ENCODE measurements at places on chromosomes 11 and 22. TPM values are rescaled to one million over a fixed set of nuclear protein-coding genes. Genes with fewer than 3 reads are reported as not detected.

The SLC22A25 gene
- not detected for polyA plus RNA-seq

- DNase-seq = no peak
These were observed 45.6 kb upstream of the POLD3 start for GRCh38 chr11:74546752-74547151.

- no peak for DNase-seq
These were observed 11.4 kb downstream of the PRSS23 start for GRCh38 chr11:86811637-86812321.

DNA sequence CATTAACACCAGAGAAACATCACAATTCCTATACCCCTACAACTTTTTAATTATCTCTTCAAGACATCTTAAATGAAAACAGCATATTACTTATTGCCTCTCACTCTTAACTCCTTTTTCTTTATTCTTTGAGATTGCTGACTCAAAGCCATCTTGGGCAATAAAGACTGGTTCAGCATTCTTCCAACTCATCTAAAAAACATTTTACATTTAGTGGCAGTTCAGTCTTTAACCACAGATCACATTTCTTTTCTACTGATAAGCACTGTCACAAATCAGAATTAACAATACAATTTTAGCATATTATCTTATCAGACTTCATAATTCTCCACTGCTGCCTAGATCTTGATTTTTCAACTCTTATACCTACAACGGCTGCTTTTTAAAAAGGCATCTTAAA lies 34.0 kb downstream of the SIK3 start:
- no peak for DNase-seq

GRCh38 chr11:77705195-77705875 lies 67.7 kb upstream of the CLNS1A start:
- no peak for DNase-seq

GRCh38 chr22:40493441-40493840 lies 123.0 kb downstream of the SGSM3 start:
- DNase-seq = no peak

DNA sequence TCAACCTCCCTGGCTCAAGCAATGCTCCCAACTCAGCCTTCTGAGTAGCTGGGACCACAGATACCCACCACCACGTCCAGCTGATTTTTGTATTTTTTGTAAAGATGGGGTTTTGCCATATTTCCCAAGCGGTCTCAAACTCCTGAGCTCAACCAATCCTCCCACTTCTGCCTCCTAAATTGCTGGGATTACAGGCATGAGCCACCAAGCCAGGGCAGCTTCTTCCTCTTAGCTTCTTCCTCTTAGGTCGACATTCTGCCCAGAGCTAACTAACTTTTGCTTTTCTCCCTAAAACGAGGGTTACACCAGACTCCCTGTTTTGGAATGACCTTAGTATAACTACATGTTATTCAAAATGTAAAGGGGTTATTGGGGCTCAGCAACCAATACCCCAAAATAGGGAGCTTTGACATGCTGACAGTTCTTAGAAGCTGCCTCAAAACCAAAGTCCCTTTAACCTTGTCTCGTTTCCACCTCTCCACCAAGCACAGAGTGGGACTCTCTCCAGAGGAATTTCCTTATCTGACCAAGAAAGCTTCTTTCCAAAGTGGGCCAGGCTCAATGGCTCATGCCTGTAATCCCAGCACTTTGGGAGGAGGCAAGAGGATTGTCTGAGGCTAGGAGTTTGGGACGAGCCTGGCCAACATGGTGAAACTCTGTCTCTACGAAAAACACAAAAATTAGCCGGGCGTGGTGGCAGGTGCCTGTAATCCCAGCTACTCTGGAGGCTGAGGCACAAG lies 7.0 kb downstream of the HPS5 start:
- DNase-seq = no peak

GRCh38 chr11:111909378-111909777 lies 2.2 kb downstream of the CRYAB start:
- DNase-seq = no peak

The SLC7A4 gene
- 4.1 TPM for polyA plus RNA-seq

- DNase-seq = no peak
These were observed 28.5 kb downstream of the MAFF start for GRCh38 chr22:38230108-38230825.

DNA sequence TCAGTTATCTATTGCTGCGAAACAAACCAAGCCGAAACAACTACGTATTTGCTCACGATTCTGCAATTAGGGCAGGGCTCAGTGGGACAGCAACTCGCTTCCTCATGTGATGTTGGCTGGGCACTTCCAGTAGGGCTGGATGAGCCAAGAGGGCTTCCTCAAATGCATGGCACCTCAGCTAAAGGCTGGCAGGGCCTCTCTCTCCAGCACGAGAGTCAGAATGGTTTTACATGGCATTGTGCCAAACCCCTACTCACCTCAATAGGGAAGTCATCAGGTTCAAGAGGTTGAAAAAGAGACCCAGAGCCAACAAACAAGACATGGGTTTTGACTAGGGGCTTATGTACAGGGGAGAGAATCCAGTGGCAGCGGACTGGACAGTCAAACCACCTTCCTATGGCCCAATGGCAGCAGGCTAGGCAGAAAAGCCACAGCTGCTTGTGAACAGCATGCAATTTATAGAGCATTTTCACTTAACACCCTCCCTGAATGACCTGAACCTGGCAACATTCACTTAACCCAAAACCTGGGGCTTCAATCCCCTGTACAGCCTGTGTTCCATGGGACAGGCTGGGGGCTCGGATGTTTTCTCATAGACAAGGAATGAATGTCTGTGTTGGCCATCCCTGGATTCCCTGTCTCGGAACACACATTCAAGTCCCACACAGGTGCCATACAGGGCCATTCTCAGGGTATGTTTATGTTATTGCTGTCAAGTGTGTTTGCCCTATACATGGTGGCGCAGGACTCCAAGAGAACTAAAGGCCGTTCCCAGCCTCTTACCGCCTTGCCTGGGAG lies 154.2 kb upstream of the NAV2 start:
- no peak for DNase-seq

DNA sequence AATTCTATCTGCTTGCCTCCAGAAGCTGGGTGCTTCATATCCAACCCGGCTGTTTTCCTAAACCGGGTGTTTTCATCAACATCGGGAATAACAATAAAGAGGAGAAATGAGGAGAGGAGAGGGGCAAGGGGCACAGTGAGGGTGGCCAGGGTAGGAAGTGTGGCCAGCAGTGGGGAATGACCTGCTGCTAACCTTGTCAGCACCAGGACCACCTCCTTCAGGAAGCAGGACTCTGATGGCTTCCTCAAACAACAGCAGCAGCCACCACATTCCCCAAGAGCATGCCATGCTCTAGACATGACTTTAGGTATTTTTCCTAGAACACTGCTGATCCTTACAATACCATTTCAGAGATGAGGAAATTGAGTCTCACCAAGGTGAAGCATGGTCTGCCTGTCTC lies 52.4 kb downstream of the TPBGL start:
- DNase-seq = no peak

The ZNF143 gene
- 19.0 TPM for polyA plus RNA-seq

- DNase-seq = no peak
These were observed 119.7 kb downstream of the KIRREL3 start for GRCh38 chr11:126880872-126881271.

- no peak for DNase-seq
These were observed 662.5 kb upstream of the TENM4 start for GRCh38 chr11:80103142-80103859.

- DNase-seq = no peak
These were observed 3.6 kb downstream of the BCL9L start for GRCh38 chr11:118921929-118922744.

The SOX6 gene
- polyA plus RNA-seq = 15.1 TPM

The KCNJ1 gene
- 0.15 TPM for polyA plus RNA-seq

All from muscle of arm (tissue), 14 donors.